ENCODE measurements at places on chromosomes 5 and 9.

GRCh38 chr5:54997081-54997480 lies 11.7 kb upstream of the ESM1 start:
- no peak for DNase-seq

DNA sequence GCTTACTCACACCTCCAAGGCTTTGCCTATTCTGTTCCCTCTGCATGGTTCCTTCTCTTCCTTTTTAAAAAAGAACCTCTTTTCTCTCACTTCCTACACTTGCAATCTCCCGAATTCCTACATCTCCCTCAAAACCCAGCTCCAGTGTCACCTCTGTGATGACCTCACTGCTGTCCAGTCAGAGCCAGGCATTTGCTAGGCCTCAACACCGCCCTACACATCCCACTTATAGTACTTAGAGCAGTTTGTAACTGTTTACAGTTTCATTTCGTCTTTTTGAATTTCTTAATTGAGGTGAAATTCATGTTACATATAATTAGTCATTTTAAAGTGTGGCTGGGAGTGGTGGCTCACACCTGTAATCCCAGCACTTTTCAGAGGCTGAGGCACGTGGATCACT lies 30.8 kb downstream of the CD14 start:
- no peak for DNase-seq

- DNase-seq: no peak
Observed at GRCh38 chr5:116631147-116631546, 56.5 kb upstream of the SEMA6A start.

GRCh38 chr5:96863949-96864584 lies 12.2 kb upstream of the ERAP2 start:
- DNase-seq: no peak

GRCh38 chr9:108681851-108682590 lies 173.8 kb downstream of the ACTL7B start:
- no peak for DNase-seq

DNA sequence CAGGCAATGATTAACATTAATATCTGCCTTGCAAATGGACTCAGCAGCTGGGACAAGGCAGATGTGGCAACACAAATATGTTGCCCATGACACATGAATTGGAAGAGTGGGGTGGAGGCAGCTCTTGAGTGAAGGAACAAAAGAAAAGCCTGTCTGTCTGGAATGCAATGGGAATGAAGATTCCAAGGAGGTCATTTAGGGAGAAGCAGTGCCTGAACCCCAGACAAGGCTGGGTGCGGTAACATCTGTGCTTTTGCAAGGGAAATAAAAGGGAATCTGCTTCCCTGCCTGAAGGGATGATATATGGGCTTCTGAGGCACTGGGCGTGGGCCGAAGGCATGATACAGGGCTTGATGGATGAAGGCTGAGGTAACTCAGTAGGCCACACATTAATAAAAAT lies 94.1 kb upstream of the TRIM32 start:
- no peak for DNase-seq

DNA sequence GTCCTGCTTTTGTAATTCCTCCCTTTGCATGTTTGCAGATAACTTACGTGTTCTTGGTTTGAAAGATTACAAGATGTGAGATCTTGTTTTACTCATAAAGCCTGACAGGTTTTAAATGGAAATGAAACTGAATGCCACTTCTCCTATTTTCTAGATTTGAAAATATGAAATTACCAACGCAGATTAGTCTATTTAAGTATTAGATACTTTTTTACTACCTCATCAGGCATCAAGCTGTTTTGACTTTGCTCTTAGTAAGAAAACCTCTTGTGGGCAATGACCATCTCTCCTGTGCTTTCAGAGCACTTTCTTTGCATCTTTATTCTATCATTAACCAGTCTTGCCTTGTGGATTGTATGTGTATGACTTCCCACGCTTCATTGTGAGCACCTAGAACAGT lies 3.5 kb downstream of the DMXL1 start:
- no peak for DNase-seq

DNA sequence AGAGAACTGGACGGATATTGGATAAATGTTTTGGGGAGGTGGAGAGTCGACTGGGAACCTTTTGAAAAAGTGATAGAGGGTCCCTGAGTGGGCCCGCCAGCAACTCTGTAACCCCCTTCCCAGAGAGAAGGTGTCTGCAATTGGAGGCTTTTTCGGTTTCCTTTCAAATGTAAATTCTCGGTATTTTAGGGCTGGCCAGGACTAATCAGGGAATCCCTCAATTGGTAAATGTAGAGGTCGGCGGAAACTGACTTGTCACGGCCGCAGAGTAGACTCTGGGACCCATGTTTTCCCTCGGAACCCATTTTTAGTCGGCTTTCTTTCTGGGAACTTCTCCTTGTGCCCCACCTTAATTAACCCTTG lies 524 bp downstream of the CCNB1 start:
- DNase-seq: no peak

DNA sequence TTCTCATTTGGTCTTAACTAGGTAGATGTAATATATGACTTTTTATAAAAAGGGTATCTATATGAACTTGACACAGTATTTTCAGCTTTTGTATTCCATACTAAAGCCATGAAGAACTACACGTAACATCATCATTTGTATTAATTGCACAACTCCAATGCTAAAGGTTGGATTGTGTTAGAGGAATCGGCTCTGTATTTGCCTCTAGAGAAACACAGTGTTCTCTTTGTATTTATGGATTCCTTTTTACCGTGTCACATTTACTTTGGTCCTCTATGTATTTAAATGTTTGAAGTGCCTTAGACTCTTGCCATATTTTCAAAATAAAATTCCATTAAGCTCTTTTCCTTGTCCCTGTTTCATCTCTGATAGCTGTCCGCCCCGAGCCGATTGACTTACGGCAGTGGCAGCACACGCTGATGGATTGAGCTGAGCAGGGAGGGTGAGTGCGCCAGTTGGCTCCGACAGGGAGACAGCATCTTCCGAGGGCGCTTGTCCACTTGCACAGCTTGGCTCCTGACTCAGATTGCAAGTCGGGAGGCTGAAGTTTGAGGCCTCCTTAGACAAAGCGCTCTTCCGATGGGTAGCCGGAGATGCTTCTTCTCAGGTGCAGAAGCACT lies 95.6 kb upstream of the DMRT1 start:
- DNase-seq: no peak

DNA sequence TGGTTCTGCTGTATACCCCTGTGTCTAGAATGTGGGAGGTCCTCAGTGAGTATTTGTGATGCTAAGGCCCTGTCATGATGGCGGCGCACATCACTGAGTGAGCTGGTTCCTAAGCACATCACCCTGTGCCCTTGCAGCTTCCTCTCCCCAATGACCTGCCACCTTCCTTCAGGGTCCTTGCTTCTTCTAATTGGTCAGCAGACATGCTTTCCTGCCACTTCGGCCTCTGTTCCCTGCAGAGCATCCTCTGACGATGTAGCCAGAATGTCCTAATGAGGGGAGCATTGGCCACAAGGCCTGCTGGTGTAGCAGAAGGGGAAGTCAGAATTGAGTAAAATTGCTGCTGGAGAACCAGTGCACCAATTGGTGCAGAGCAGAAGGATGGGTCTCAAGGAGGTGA lies 31.1 kb upstream of the ANGPTL2 start:
- no peak for DNase-seq

DNA sequence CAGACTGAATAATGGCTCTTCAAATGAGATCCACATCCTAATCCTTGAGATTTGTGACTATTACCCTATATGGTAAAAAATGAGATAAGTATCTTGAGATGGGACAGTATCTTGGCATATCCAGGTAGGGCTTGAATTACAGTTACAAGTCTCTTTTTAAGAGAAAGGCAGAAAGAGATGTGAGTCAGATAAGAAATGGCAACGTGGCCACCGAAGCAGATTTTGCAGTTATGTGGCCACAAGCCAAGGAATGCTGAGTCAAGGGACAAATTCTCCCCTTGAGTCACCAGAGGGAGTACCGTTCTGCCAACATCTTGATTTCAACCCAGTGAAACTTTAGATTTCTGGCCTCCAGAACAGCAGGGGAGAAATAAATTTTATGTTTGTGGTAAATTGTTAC lies 1983.0 kb upstream of the C9orf72 start:
- no peak for DNase-seq

DNA sequence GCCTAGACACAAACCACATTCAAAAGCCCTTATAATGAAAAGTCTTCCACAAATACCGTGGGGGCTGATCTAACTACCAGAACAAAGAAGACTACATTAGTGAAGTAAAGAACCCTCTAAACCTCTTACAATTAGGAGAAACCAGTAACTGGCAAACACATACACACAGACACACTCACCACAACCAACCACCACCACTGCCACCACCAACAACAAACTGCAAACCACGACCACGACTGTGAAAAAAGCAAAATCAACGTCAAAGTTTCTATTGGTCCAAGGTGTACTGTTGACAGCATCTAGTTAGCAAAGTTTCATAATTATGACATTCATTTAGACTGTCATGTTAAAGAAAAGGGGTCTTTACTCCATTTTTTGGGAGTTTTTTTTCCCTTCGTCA lies 2.7 kb downstream of the CDO1 start:
- DNase-seq: no peak

DNA sequence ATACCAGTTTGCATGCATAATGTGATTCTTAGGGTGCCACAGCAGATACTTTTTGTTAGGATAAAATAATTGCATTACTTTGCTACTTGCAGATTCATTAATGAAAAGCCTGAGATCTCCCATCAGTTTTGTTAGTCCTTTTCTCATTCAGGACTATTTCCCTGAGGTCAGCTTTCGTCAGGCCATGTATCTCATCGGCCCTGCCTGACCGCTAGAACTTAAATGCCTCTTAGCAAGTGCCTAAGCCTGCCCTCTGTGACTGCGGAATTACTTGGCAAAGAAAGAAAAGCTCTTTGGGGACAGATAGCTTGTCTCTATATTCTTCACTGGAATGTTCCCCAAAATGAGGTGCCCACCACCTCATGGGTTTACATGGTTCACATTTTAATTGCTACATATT lies 147.8 kb downstream of the KCTD16 start:
- DNase-seq: no peak

- peak; percentile 23 for DNase-seq
Observed at GRCh38 chr5:76716456-76717157, 681 bp downstream of the F2R start.

DNA sequence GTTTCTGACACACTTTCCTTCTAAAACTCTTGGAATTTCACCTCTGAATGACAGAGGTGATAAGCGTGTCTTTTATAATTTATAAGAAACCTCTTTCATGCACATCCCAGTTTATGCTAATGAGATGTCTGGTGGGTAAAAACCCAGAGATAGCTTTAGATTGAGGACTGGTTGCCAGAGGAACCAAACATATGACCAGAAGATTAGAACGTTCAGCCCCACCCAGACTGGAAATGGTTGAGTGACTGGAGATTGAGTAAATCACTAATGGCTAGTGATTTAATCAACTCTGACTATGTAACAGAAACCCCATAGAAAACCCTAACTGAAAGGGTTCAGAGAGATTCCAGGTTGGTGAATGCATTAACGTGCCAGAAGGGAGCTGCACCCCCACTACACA lies 69.2 kb downstream of the CDH18 start:
- DNase-seq: no peak

- DNase-seq: no peak
Observed at GRCh38 chr5:133938039-133938821, 30.2 kb downstream of the C5orf15 start.

GRCh38 chr5:34653708-34654107 lies 2.4 kb upstream of the RAI14 start:
- DNase-seq: no peak

GRCh38 chr5:131634666-131634995 lies 398 bp downstream of the RAPGEF6 start:
- peak; percentile 60 for DNase-seq

GRCh38 chr5:133236976-133237375 lies 185.2 kb downstream of the HSPA4 start:
- DNase-seq: no peak

- DNase-seq: no peak
Observed at GRCh38 chr5:110195288-110195687, 505.6 kb downstream of the MAN2A1 start.

- DNase-seq: peak; percentile 24
Observed at GRCh38 chr5:75034137-75034739, 18.1 kb downstream of the GCNT4 start.

- no peak for DNase-seq
Observed at GRCh38 chr9:124492818-124493217, 14.4 kb downstream of the NR5A1 start.

- DNase-seq: no peak
Observed at GRCh38 chr9:36438536-36439236, 38.6 kb upstream of the RNF38 start.

GRCh38 chr9:69049094-69049493 lies 13.5 kb downstream of the FXN start:
- DNase-seq: no peak

- DNase-seq: peak; percentile 41
Observed at GRCh38 chr9:36092509-36093215, 43.9 kb upstream of the GLIPR2 start.

DNA sequence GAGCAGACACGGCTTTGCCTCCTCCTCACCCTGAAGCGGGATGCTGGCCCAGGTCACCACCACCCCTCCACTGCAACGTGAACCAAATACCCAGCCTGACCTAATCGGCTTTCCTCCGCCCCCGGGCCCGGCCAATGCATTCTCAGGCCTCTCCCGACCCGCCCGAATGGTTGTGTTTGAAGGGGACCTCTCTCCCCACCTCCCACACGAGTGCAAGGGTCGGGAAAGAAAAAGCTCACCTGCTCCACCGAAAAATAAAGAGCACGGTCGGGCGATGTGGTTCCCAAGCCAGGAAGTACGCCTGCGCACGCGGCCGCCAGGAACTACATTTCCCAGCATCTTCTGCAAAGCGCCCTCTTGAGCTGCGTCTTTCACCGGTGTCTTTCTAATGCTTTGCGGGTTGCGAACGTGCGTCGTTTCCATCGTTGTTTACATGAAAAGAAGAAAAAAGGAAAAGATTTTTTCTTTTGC lies at the start of gene ZNF883:
Gene ZNF883 (minus strand): TSS at position 282 of the 471 bp plus-strand sequence.
- peak; percentile 35 for DNase-seq

DNA sequence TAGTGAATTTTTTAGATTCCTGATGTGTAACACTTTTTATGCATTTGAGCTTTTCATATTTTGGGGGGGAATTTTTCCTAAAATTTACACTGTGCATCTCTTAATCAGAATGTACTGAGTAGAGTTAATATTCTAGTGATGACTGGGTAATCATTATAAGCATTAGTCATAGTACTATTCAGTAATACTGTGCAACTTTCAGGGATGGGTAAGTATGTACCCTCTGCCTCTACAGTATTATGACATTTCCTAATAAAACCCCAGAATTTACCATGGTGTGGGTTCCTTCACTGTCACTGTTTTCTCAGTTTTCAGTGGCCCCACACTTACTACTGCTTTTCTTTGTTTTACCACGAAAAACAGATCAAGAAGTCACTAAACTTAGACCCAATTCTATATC lies 2.8 kb upstream of the CMYA5 start:
- DNase-seq: no peak
